Epithelial cell of prostate (primary cell): ENCODE measurements at places on chromosomes 1 and 21.

- no peak for DNase-seq
Measured at GRCh38 chr1:50877641-50878040, 82.4 kb downstream of the FAF1 start.

DNA sequence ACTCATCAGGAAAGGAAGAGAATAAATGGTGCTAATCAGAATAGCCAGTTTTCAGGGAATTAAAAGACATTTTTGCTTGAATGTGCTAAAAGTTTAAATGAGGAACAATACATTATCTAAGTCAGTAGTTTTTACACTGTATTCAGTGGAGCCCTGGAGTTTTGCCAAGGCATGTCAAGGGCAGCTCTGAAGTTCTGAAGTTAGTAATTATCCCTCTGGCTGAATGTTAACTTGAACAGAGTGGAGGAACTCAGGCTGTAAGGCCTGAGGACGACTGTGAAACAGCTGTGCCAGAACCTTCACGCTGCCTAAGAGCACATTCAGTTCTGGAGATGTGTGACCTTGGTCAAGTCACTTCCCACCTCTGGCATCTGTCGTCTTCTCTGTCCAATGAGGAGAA lies 68.1 kb downstream of the EDEM3 start:
- DNase-seq, result no peak

GRCh38 chr21:38770660-38771059 lies 35.1 kb upstream of the ETS2 start:
- DNase-seq, result no peak

- DNase-seq, result no peak
Measured at GRCh38 chr1:156809281-156809680, 7.4 kb downstream of the SH2D2A start.

GRCh38 chr1:228093050-228093906 lies 9.8 kb downstream of the C1orf35 start:
- no peak for DNase-seq

- DNase-seq, result peak; percentile 41
Measured at GRCh38 chr21:32423320-32424190, 11.0 kb downstream of the EVA1C start.

GRCh38 chr1:11169202-11169601 lies 20.0 kb upstream of the ANGPTL7 start:
- no peak for DNase-seq

- no peak for DNase-seq
Measured at GRCh38 chr1:209937996-209938959, at the start of gene SYT14. Gene SYT14, plus strand, starts transcription at chr1:209938217. Its CDS starts 48 bp downstream, at chr1:209938265.

DNA sequence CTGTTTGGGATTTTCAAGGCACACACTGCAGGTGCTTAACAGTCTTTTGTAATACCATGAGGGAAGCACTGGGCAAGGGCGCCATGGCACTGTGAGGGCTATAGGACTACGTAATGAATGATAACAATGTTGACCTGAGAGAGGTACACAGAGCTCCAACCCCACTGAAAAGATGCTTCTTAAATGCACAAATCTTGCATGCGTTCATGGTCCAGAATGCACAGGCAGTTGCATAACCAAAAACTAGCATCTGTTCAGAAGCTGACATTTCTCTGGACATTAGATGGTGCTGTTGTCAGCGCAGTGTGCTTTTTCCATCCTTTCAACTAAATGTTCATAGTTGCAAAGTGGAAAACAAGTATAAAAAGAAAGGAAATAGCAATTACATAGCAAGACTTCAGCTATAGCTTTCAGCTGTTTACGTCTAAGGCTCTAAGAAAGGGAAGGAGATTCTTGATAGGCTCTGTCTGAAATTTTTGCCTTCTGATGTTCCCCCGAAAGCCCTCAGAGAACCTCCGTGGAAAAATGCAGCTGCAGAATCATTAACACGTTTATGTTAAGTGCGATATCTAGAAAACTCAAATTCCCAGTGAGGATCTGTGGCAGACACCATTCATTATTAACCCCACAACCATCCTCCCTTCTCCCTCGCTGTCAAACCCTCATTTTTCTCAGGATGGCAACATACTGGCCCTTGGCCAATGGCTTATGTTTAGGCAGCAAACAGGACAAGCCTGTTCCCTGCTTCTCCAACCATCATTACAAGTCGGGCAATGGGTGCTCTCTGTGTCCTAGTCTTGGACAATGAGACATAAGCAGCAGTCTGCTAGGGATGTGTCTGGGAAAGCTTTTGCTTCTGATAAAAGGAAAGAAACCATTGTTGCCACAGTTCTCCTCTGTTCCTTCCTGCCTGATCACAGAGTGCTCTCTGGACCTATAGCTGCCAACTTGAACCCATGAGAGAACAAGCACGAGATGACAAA lies 8.2 kb upstream of the TARBP1 start:
- no peak for DNase-seq

DNA sequence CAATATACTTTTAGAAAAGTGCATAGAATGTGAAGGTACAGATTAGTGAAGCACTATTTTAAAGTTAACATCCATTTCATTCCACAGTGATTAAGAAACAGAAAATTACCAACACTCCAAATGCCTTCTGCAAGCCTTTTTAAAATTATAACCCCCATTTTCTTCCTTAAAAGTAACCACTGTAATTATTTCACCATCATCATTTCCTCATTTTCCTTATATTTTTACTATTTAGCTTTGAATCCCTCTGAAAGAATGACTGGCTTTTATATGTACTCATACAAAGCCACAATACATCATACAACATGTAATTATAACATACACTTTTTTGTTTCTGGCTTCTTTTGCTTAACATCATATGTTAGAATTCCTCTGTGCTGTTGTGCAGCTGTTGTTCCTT lies 6.5 kb upstream of the NEGR1 start:
- DNase-seq, result no peak

DNA sequence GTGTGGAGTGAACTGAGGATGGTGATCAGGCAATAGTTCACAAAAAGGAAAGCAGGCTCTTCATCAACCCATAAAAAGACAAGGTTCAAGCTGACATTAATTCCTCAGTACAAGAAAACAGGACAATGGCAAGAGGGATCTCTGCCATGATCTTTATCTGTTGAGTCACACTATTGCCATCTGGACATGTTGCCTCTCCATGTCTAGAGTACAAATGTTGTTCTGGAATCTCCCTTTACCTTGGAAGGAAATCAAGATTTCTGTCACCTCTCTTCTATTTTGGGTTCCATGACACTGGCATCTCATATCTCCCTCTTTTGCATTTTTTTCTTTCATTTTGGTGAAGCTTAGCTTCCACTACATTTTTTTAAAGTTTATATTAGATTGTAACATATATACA lies 329.1 kb downstream of the USP25 start:
- DNase-seq, result no peak

DNA sequence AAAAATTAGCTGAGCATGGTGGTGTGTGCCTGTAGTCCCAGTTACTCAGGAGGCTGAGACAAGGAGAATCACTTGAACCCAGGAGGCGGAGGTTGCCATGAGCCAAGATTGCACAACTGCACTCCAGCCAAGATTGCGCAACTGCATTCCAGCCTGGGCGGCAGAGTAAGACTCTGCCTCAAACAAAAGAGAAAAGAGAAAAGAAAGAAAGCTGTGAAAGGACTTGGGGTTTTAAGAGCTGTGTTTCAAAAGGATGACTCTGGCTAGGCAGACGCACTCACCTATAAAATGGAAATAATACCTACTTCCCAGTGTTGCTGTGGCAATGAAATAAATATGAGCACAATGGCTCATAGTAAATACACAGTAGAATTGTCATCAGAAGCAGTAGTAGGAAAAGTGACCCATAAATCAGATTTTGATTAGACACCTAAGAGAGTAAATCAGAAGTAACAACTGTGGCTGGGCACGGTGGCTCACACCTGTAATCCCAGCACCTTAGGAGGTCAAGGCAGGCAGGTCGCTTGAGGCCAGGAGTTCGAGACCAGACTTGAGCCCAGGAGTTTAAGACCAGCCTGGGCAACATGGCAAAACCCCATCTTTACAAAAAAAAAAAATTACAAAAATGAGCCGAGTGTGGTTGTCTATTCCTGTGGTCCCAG lies 45.9 kb upstream of the PUM1 start:
- DNase-seq, result peak; percentile 77

GRCh38 chr21:24278711-24279110 lies 1328.6 kb downstream of the MRPL39 start:
- DNase-seq, result no peak

DNA sequence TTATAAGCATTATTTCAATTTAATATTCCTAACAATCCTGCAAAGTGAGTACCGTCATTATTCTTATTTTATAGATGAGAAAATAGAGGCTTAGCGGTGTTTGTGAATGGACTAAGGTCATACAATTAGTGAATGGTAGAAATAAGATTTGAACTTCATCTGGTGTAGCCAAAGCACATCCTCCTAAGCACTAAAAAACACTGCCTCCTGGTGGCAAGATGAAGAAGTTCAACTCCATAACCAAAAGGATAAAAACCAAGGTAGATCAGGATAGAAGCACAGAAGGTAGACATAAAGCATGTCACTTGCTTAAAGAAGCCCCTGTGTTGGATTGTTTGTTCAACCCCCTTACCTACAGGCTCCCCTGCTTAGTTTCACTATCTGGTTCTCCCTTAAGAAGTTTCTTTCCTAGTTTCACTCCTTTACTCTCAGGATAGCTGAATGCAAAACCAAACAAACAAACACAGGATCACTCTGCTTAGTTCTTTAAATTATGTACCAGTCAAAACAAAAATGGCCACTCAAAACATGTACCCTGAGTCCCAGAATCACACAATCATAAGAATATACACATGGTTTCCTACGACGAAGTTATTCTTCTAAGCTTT lies 12.7 kb upstream of the AIM2 start:
- no peak for DNase-seq

DNA sequence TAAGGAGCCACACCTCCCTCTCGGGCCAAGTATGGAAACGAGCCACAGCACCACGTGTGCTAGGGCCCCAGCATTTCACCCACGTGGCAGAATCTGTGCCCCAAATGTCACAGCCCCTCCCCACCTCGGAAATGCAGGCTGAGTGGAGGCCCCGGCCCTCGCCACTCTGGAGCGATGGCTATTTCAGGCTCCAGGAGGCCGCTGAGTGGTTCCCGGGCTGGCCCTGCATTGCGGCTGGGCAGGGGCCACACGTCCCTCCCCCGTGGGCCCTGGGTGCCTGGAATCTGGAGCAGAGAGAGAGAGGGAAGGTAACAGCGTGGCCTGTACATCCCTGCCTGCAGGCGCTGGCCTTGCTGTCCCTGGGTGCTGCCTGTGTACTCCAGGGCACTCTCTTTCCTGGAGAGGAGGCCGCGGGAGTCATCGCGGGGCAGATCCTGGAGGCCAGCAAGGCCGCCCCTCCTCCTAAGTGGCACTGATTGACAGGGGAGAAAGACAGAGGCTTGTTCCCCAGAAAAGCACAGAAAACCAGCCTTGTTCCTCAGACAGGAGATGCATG lies 68.0 kb upstream of the TRAPPC10 start:
- DNase-seq, result no peak

- DNase-seq, result no peak
Measured at GRCh38 chr21:43209575-43210453, 41.0 kb downstream of the CRYAA start.

- no peak for DNase-seq
Measured at GRCh38 chr1:51953079-51953478, 37.4 kb downstream of the RAB3B start.

- no peak for DNase-seq
Measured at GRCh38 chr1:108699375-108700332, 7.5 kb downstream of the PRPF38B start.

- DNase-seq, result no peak
Measured at GRCh38 chr1:172916116-172916515, 134.6 kb downstream of the TNFSF18 start.

DNA sequence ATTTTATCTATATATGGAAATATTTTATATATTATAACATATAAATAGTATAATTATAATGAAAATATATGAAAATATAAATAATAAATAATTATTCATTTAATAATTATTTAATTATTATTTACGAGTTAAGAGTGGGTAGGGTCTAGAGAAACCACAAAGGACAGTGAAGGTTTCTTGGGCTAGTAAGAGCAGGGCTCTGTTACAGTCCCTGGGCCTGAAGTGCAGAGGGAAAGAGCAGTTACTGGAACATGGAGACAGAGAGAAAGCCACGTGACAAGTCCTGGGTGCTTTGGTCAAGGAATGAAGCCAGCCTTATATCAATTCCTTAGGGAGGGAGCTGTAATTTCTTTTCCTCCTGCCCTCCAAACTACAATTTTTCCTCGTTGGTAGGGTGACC lies 117.2 kb upstream of the OLIG2 start:
- no peak for DNase-seq

- no peak for DNase-seq
Measured at GRCh38 chr1:212213784-212214183, 71.4 kb upstream of the PPP2R5A start.

GRCh38 chr1:112673592-112674439 lies 643 bp upstream of the MOV10 start:
- DNase-seq, result no peak
